Skin of body (tissue), 3 donors: ENCODE measurements at places on chromosomes 2 and 18. TPM values are rescaled to one million over a fixed set of nuclear protein-coding genes. Genes with fewer than 3 reads are reported as not detected.

- no peak for DNase-seq
These were observed 201.8 kb upstream of the GULP1 start for GRCh38 chr2:188089901-188090300.

DNA sequence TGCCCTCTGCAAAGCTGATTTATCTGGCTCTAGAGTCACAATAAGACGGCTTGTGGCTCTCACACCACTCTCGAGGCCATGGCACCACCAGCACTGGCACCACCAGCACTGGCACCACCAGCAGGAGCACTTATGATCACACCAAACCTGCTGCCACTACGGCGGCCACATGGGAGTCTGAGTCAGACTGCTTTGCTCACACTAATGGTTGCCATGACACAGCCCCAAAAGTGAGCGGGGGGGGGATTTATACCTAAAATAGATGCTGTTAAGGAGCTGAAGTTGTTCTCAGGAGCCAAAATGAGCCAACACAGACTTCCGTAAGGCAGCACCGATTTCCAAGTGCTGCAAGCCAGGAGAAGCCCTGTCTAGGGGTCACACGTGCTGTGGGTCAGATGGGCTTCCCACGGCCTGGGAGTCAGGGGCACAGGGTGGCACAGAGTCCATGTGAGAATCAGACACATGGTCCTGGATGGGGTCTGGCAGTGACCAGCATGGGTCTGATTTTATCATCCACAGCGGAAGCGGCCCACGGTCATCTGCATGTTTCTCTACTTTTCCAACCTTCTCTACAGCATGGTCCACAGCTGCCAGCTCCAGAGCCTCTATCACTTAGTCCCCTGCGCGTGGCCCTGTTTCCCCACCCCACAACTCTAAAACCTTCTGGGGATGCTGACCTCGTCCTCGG lies 16.7 kb downstream of the DNMT3A start:
- DNase-seq: no peak

DNA sequence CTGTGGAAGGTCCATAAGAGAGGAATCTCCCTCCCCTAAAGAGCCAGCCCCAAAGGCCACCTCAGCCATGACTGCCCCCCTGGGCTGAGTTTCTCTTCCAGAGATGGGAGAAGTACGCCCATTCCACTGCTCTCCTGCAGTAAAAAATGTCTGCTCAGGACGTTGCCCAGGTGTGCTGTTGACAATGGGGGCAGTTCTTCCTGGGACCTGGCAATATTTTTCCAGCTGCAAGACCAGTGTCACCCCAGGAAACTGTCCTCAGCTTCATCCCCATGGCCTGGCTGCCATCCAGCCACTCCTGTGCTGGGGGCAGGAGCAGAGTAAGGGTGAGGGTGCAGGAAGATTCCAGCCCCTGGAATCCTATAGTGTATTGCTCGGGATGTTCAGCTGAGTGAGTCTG lies 14.3 kb downstream of the CELF4 start:
- DNase-seq: no peak

Gene PROKR1
- 0.10 TPM for total RNA-seq

DNA sequence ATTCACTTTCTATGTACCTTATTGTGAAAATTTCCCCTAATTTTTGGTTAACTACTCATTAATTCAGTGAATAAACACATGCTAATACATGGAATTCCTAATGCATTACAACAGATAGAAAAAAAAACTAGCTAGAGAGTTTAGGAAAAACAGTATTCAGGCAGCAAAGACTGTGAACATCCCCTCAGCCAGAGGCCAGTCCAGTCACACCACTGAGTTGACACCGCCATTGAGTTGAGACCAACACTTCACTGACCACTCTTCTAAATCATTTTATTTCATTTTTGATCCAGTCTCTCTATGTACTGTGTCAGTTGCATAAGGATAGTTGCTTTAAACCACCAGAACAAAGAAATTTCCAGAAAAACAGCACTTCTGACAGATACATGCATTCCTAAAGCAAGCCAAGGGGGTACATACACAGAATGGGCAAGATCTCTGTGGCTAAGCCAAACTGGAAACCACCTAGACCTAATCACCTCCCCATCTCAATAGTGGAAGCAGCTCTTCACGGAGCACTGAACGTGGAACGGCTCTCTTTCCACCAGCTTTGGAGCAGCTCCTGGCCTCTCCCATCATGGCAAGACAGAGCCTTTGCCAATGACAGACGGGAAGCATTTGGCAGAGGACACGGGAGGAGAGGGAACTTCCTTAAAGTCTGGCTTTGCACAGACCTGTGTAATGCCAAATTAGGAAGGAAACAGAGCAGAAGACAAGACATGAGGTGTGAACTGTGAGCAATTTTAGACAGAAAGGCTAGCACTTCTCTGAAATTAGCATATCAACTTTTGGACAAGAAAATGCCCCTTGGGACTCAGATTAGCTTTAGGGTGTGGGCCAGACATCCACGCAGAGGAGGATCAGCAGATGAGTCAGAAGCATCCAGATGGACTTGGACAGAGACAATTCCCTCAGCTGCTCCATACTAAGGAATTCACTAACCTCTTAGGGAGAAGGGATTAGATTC lies 36.4 kb downstream of the CACNB4 start:
- peak; percentile 82 for DNase-seq

- no peak for DNase-seq
These were observed 331.5 kb upstream of the LRP1B start for GRCh38 chr2:142462306-142462705.

Gene AGFG1
- 27.1 TPM for total RNA-seq

- peak; percentile 55 for DNase-seq
These were observed 803.9 kb upstream of the POU3F3 start for GRCh38 chr2:104049981-104050380.

Gene MAL
- total RNA-seq: 2.4 TPM

GRCh38 chr2:2777876-2778275 lies 446.8 kb upstream of the MYT1L start:
- no peak for DNase-seq

DNA sequence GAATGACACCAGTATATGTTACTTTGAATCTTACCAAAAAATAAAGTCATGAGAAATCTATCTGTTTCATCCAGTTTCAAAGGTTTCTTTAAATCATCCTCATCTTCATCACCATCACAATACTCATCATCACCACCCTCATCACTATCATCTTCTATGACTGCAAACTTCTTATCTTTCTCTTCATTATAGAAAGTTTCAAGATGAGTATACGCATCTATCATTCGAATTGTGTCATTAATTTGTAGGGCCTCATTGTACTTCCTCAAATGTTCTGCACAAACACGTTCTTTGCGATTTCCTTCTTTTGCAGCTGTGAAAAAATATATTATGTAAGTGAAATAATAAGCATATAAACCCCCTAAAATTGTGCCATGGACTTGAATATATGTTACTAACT lies 34.1 kb upstream of the FAP start:
- DNase-seq: no peak

GRCh38 chr2:20509301-20509769 lies 62.5 kb downstream of the RHOB start:
- no peak for DNase-seq

DNA sequence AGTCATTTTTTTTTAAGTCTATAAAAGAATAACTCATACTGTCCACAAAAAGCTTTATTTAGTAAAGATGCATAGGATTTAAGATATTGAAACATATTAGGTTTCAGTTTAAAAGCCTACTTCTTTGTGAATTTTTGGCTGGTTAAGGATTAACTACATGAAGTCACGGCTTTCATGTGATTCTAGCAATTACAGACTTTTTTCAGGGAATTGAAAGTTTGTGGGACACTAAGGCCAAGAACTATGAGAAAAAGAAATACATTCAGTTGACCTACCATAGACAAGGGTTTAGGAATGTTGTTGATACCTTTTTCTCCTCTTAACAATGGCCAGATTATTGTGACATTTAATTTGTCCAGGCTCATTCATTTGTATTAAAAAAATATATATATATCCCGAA lies 109.3 kb downstream of the MEIS1 start:
- no peak for DNase-seq

DNA sequence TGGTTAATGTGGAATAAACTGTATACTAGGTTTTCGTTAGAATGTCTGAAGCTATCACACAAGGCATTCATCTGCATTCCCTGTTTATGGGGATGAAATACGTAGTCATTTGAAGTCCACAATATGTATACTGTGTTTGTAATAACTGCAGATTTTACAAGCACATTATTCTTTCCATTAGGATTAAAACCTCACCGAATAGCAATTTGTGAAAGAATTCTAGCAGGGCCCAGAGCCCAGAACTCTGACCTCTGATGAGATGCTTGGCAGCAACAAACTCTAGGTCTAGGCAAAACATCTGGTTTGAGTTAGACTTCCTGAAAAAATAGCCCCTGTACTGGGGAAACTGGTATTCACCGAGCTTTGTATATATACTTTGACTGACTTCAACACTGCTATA lies 158.2 kb downstream of the SRBD1 start:
- DNase-seq: peak; percentile 82

Gene EIF5B
- total RNA-seq: 26.3 TPM

DNA sequence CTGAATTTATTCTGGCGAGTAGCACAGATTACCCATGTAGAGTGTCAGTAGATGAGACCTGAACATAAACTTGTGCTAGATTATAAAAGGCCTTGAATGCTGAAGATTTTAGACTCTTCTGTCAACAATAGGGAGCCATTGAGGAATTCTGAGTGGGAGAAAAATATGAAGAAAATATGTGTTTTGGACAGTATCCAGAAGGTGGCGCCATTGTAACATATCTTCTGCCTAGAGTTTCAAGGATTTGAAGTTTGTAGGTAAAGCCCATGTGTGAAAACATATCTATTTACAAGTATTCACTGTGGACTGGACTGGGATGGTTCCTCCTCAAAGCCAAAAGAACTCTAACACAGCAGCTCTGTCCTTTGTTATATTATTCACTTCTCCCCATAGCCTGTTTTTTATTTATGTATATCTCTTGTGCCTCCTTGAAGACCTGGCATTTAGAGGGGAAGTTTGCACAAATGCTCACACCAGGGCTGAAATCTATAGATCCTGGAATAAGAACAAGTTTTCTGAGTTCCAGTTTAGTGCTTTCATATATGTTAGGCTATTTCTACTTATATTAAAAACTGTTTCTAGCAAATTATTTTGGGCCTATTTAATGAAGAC lies 124.9 kb downstream of the RDH14 start:
- peak; percentile 78 for DNase-seq

- DNase-seq: no peak
These were observed 62.9 kb downstream of the VRK2 start for GRCh38 chr2:58109481-58109880.

Gene ATP6V1B1
- total RNA-seq: 2.3 TPM

- DNase-seq: no peak
These were observed 33.9 kb downstream of the COX7A2L start for GRCh38 chr2:42327125-42327524.

Gene SH3RF3
- total RNA-seq: 3.8 TPM

- no peak for DNase-seq
These were observed 673 bp upstream of the SMCHD1 start for GRCh38 chr18:2654928-2655177.

- no peak for DNase-seq
These were observed 132.7 kb upstream of the NT5C1B start for GRCh38 chr2:18722101-18722500.

DNA sequence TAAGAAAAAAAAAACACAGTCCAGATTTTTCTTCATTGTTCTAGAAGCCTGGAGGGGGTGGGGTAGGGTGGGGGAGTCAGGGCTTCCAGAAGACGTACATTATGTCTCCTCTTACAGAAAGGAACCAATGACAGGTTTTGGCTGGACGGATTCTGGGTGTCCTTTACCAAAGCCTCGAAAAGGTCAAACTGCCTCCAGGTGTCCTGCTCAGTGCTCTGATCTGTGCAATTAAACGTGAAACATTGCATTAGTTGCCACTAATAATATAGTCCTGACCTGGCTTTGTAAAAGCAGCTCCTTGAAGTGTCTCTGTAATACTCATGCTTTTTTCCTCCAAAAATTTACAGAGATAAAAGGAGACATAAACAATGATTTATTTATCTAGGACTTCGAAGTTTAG lies 11.1 kb upstream of the MTA3 start:
- DNase-seq: no peak

DNA sequence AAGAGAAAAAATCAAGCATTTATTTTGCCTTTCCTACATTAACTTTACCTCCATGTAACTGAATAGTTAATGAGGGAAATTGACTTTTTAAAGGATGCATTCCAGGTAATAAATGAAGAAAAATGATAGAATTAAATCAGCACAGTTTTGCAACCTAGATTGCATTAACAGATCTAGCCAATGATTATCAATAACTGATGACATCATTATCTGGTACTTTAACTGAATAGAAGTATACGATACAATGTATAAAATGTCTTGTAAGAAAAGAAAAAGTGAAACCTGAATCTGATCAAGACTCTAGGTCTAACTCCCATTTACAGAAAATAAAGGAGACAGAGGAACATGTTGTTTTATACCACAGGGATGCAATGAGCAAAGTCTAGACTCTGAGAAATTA lies 126.0 kb upstream of the XPO1 start:
- no peak for DNase-seq

DNA sequence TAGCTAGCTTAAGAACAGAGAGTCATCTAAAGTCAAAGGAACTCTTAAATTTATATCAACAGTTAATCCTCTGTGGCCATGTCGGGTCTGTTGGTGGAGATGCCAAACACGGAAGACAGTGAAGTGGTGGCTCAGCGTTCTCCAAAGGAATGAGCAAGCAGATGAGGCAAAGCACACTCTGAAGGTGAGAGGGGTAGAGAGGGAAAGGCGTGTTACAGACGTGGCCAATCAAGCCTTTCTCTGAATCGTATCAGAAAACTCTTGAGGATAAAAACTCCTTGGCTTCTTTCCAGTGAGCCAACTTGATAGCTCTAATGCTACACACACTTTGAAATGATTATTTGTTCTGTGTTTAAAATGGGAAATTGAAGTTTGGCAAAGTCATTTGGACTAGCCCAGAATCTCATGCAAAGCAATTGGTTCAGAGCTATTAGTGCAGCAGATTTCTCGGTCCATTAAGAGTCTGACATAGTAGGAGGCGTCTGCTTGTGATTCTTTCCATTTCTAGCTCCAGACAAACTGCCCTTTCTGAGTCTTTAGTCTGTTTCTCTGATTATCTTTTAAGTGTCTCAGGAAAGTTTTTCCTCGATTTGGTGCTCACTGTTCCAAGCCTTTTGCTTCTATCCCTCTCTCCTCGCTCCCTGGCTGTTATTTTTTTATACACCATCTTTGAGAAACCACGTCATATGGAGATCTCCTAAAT lies 57.5 kb upstream of the CPO start:
- peak; percentile 75 for DNase-seq

GRCh38 chr2:54103454-54104314 lies 11.7 kb upstream of the ACYP2 start:
- DNase-seq: peak; percentile 36

- no peak for DNase-seq
These were observed 464.7 kb upstream of the HNRNPA3 start for GRCh38 chr2:176747928-176748327.

- no peak for DNase-seq
These were observed 21.2 kb downstream of the QPCT start for GRCh38 chr2:37365669-37366068.

Gene SPDYA
- 3.3 TPM for total RNA-seq

GRCh38 chr2:98134172-98135005 lies 47.4 kb downstream of the VWA3B start:
- no peak for DNase-seq

DNA sequence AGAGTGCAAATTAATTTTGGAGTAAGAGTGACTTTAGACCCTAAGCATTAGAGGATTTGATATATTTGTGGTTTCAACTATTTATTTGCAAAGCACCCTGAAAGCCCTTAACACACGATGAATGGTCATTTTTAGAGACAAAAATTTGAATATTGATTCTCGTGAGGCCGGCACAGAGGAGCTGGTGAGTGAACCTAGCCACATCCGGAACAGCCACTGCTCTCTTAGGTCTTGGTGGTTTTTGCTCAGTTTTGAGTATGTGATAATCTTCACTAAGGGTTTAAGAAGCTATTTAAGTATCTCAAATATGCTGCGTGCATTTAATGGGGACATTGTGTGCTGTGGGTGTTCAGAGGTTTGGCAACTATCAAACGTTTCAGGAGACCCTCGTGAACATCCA lies 204.8 kb downstream of the TSN start:
- DNase-seq: no peak
